Progenitor cell of endocrine pancreas (in vitro differentiated cells): ENCODE measurements at places on chromosomes 1 and 21. TPM values are rescaled to one million over a fixed set of nuclear protein-coding genes. Genes with fewer than 3 reads are reported as not detected.

DNA sequence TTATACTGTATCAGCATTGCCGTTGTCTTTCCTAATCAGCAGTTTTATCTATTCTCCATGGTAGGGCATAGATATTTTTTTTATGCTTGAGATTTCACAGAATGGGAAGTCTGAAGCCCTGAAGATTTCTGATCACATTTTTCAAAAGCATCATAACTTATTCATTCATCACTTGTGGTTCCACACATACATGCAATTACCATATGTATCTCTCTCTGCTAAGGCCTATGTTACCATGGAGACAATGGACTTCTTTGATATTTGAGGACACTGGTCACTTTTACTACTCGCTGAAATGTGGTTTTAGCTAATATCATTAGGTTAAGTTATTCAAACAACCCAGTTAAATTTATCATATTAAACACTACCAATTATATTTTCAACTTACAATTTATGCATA is 1827.0 kb downstream of the MRPL39 start:
- H3K4me1 ChIP-seq: peaks cover 3% of the 10 kb centered on the region
- no peak overlapping the region for H3K27ac ChIP-seq
- no peak for DNase-seq
- no peak overlapping the region for H3K4me3 ChIP-seq

DNA sequence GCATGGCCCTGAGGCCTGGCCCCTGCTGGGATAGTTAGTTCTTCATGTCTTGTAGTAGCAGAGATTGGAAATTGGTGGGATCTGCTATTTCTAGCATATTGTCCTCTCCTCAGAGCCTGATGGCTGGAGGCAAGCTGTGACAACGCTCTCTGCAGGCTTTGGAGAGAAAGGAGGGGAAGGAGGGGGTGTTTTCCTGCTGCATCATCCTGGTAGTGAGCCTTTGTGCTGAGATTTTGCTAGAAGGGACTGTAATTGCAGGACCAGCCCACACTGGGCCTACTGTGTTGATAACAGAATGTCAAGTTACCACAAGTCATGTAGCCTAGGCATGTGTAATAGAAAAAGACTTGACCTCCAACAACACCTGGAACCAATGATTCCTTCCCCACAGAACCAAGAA is 351.0 kb downstream of the SIPA1L2 start:
- H3K4me3 ChIP-seq: no peak overlapping the region
- H3K27me3 ChIP-seq: peaks cover 72% of the 10 kb centered on the region
- H3K4me1 ChIP-seq: peaks cover 2% of the 10 kb centered on the region
- no peaks in the 10 kb centered on the region for H3K36me3 ChIP-seq

The HCRTR1 gene
- total RNA-seq: not detected in 2 replicates

GRCh38 chr1:118739501-118739900 is 248.6 kb downstream of the TBX15 start:
- H3K36me3 ChIP-seq: no peaks in the 10 kb centered on the region
- H3K4me3 ChIP-seq: no peak overlapping the region
- H3K27me3 ChIP-seq: peaks cover 8% of the 10 kb centered on the region
- H3K4me1 ChIP-seq: no peaks in the 10 kb centered on the region
- no peak for DNase-seq

The GSTM5 gene
- 2.8 and 2.9 TPM in 2 replicates for total RNA-seq

GRCh38 chr1:21064057-21064456 is 112.6 kb downstream of the EIF4G3 start:
- H3K36me3 ChIP-seq: no peaks in the 10 kb centered on the region
- H3K27ac ChIP-seq: no peak overlapping the region
- DNase-seq: no peak
- no peaks in the 10 kb centered on the region for H3K27me3 ChIP-seq

The TSACC gene
- total RNA-seq: 0.65 and 0.95 TPM in 2 replicates

- H3K4me3 ChIP-seq: no peak overlapping the region
- H3K27me3 ChIP-seq: no peaks in the 10 kb centered on the region
- peaks cover 5% of the 10 kb centered on the region for H3K4me1 ChIP-seq
- no peak for DNase-seq
Observed at GRCh38 chr1:161866241-161866640, 100.1 kb downstream of the ATF6 start.

- no peak for DNase-seq
- H3K4me1 ChIP-seq: no peaks in the 10 kb centered on the region
- H3K27me3 ChIP-seq: peaks cover 10% of the 10 kb centered on the region
- no peak overlapping the region for H3K27ac ChIP-seq
- no peak overlapping the region for H3K4me3 ChIP-seq
Observed at GRCh38 chr1:41580520-41581172, 96.2 kb upstream of the EDN2 start.

The ELAPOR1 gene
- total RNA-seq: 10.6 and 14.6 TPM in 2 replicates
